Activated gamma-delta T cell treated with Interleukin-2 at 50 U/mL for 16 hours (primary cell): ENCODE measurements at places on chromosomes 5 and 9.

DNA sequence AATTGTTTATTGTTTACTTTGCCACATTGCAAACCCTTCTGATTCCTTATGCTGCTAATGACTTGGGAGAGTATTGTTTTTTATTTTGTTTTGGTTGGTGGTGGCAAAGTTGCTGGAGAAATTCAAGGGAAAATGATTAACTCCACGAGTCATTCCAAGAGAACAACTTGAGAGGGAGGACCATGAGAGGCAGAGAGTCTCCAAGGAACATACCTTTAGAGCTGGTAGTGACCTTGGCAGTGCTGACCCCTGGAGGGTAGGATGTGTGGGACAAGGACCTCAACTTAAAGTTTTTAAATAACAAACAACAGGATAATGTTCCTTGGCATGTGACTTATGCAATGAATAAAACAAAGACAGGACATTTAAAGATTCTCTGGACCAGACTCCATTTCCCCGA lies 139.7 kb downstream of the LRRC70 start:
- no peak for DNase-seq

DNA sequence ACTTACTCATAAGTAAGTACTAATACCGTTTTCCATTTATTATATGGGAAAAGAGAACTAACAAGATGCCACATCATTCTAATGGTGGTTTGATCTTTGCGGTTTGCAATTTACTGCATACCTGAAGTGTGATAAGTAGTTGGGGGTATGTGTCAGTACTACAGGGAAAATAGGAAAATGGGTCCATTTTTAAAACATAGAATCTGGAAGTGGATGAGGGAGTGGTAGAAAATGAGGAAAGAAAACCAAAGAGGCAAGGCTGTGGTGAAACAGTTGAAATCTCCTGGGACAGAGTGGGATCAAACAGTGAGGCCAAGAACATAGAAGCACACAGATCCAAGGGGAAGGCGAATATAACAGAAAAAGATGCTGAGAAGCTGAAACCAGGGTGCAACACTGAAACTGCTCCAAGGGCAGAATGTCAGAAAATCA lies 6.7 kb downstream of the ADAMTSL1 start:
- no peak for DNase-seq

- DNase-seq: no peak
Measured at GRCh38 chr5:43967165-43967564, 364.2 kb downstream of the NNT start.

- no peak for DNase-seq
Measured at GRCh38 chr5:139454568-139455290, 7.8 kb downstream of the ECSCR start.

DNA sequence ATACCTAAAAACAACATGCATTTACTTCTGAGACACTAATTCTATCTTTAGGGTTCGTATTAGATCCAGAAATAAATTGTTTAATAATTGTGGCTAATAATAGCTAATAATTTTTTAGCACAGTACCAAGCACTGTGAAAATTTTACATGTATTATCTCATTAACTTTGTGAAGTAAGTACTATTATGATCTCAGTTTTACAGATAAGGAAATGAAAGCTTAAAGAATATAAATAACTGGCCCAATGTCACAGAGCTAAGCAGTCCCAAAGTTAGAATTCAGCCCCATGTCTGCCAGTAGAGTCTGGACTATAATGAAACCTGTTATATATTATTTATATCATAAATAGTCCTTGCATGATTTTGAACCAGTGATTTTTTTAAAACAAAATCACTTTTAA lies 163.3 kb downstream of the NIPBL start:
- DNase-seq: no peak

DNA sequence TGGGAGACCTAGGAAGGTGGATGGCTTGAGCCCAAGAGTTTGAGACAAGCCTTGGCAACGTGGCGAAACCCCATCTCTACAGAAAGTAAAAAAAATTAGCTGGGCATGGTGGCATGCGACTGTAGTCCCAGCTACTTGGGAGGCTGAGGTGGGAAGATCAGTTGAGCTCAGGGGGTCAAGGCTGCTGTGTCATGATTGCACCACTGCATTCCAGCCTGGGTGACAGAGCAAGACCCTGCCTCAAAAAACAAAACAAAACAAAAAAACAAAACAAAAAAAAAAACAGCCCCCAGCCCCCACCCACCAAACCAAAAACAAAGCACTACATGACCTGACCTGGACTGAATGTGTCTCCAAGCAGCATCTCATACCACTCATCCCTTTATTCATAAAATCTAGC lies 33.3 kb upstream of the C7 start:
- DNase-seq: no peak

DNA sequence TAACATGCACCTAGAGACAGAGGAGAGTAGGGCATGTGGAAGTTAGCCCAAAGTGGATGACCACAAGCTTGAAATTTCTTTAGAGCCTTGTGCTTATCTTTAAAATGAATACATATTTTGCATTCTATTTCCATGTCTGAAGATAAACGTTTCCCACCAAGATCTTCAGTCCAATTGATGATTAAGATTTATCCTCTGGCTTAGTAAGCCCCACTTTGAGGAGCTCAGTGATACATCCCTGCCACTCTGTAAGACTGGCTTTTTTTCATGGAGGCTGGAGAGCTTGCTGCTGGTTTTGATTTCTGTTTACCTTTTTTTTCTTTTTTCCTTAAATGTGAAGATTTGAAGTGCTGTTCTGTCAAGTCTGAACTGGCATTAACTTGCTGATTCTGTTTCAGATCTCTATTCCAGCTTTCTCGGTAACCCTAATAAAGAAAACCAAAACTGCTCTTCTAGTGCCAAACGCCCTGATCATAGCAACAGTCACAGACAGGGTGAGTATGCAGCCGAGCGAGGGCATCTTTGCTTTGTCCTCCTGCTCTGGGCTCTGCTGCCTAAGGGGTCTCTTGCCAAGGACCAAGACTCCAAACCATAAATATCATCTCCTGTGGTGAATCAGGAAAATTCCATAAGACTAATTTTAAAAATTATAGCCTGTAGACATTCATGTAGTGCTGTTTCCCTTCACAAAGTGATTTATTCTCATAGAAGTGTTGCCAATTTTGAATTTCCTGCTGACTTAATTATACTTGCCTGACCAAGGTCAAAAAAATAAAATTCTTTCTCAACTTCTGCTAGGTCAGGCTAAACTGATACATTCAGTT lies 54.3 kb downstream of the GRAMD2B start:
- no peak for DNase-seq

DNA sequence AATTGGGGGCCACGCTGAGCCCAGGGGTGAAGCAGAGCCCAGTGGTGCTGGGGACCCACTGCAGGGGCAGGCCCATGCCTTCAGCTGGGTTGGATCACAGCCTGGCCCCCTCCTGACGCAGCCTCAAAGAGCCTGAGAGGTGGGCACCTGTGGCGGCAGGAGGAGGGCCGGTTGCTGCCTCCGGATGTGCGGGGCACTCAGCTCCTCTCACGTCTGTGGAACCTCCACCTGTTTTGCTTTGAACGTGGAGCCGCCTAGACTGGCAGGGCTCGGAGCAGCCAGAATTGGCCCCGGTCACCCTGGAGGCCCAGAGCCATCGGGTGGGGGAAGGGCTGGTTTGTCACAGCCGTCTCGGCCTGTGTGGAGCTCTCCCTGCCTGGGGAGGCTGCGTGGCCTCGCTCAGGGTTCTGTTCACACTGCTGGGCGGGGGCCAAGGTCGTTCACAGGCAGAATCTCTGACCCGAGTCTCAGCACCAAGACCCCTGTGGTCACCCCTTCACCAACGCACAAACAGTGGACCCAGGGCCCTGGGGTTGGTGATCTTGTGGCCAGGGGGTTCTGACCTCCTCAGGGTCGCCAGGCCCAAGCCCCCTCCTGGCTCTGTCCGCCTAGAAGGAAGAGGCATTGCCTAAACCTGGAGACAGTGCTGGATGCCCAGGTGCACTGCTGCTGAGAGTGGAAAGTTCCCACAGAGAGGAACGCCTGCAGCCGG lies 9.2 kb upstream of the SLC9A3 start:
- DNase-seq: no peak

GRCh38 chr5:57676222-57677098 lies 193.8 kb upstream of the ACTBL2 start:
- DNase-seq: no peak

GRCh38 chr5:147935032-147935431 lies 28.7 kb upstream of the C5orf46 start:
- DNase-seq: no peak

GRCh38 chr9:130892477-130893304 lies 3.9 kb downstream of the QRFP start:
- no peak for DNase-seq

- no peak for DNase-seq
Measured at GRCh38 chr5:140795259-140795641, 598 bp downstream of the PCDHA2 start.

- DNase-seq: no peak
Measured at GRCh38 chr9:115306865-115307264, 188.9 kb upstream of the TNC start.

GRCh38 chr5:144139586-144139985 lies 30.9 kb downstream of the YIPF5 start:
- DNase-seq: no peak

DNA sequence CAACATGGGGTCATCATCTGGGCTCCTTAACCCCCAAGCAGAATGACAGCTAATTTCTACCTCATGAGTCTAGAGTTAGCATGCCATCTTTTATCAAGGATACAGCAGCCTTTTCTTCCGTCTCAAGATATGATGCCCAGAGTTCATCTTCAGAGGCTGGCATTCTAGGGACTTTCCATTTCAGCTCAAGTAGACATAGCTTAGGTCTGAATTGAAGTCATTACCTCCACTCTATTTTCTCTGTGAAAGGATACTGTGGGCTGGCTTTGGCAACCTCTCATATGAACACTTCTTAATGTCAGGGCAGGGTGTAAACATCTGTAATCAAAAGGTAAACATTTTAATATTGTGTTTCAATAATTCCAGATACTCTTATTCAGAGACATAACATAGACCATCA lies 535.7 kb downstream of the MAT2B start:
- no peak for DNase-seq

DNA sequence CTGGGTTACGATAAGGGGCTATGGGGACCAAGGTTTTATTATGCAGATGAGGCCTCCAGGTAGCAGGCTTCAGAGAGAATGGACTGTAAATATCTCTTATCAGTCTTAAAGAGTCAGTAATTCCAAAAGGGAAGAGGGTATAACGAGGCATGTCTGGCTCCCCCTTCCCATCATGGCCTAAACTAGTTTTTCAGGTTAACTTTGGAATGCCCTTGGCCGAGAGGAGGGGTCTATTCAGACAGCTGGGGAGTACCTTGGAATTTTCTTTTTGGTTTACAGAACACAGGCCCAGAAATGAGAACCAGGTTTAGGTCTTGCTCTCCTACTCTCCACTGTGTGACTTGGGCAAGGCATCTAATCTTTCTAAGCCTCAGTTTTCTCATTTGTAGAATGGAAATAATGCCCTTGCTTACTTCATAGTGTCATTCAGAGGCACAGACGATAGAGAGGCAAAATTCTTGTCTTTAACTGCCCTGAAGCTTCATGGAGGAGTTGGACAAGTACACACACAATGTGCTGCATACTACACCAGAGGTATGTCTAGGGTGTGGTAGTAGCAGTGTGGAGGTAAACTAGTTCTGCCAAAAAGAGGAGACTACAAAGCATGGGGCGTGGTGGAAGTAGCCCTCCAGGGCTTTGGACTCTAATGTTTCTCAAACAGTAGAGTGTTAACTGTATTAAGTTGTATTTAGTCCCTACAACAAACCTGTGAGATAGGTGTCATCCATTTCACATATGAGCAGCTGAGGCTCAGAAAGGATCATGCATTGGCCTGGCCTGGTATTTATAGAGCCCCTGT lies 45.5 kb downstream of the IRF1 start:
- no peak for DNase-seq

DNA sequence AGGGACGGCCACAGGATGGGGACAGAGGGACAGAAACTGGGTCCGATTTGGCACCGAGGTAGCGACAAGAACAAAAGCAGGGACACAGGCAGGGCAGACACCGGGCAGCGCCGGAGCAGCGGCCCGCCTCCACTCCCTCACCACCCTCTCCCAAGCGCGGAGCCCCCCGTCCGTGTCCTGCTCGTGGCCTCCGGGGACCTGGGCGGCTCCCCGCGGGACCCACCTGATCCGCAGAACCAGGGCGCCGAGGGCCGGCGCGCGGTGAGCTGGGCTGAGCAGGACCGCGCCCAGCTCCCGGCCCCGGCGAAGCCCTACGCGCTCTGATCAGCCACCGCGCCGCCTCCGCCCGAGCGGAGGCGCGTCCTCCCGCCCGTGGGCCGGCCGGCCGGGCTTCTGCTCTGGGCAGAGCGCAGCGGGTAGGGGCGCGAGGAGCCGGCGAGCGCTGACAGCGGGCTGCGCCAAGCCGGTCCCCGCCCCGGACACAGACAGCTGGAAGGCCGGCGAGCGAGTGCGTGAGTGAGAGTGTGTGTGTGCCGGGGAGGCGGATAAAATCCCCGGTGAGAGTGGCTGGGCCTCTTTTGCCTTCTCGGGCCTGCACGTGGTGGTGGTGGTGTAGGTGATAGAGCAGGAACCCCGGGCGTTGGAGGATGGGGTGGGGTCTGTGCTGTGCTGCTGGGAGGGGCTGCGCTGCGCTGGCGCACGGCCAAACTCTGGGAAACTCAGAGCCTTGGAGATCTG lies at the start of gene GGTA1:
TSS of gene GGTA1 (minus strand) at position 418 of the 738 bp plus-strand sequence. CDS start 31,922 bp downstream, outside the sequence.
- DNase-seq: no peak

DNA sequence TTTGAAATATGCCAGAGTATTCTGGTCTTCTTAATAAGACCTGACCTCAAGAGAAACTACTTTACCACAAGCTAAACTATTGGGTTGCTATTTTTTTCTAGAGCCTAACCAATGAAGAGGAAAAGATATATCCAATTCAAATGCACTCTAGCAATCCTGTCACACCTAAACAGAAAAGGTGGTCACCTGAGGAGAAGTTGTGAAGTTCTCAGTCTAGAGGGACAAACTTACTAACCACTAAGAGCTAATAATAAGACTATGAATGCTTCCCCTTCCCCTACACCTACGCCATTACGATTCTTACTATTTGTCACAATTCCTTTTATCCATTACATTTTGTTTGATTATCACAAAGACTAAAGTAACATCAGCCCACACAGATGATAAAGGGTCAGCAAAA lies 29.7 kb downstream of the RLN2 start:
- DNase-seq: no peak

GRCh38 chr5:44538797-44539601 lies 149.8 kb upstream of the FGF10 start:
- no peak for DNase-seq

GRCh38 chr9:17810728-17811571 lies 232.1 kb downstream of the SH3GL2 start:
- DNase-seq: no peak

DNA sequence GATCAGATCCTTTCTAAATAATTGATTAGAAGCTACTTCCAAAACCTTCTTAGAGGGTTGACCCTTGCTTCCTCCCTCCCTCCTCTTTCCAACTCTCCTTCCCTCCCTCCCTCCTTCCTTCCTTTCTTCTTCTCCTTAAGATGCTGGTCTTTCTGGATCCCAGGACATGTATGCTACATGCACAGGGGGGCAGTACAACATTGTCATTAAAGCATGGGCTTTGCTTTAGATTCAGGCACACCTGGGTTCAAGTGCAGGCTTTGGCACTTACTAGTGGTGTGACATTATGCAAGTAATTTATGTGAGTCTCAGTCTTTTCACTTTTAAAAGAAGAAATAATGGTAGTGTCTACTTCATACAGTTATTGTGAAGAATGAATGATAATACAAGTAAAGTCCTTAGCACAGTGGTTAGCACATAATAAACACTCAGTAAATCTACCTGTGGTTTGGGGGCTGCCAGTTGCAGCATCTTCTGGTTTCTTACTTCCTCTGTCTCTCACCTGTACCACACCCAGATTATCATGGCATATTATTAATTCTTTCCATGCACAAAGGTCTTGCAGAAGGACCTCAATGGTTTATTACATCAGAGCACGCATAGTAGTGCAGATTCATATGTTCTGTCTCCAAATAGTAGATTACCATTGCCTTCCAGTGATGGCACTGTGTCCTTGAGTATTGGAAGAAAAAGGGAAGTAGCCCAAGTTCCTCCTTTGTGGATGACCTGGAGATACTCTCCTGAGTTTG lies 154.1 kb downstream of the ARHGAP26 start:
- no peak for DNase-seq
